ENCODE measurements at places on chromosomes 12 and 14.

DNA sequence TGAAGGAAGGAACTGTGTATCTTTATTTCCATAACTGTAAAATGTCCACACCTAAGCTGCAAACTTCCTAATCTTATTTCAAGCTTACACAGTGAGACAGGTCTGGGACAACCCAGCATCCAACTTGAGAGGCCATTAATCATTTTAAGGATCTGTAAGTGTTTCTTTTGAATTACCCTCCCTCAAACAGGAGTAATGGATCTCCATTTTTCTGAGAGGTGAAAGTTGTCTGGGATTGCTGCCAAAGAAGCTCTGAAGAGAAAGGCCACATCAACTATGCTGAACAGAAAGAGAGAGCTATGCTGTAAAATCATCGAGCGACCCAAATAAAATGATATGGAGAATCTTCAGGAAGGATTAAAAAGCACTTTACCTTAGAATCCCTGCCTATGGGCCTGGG is 131.7 kb upstream of the CPNE8 start:
- DNase-seq = no peak

- DNase-seq = no peak
These were observed 28.7 kb upstream of the PLD4 start for GRCh38 chr14:104895786-104896661.

DNA sequence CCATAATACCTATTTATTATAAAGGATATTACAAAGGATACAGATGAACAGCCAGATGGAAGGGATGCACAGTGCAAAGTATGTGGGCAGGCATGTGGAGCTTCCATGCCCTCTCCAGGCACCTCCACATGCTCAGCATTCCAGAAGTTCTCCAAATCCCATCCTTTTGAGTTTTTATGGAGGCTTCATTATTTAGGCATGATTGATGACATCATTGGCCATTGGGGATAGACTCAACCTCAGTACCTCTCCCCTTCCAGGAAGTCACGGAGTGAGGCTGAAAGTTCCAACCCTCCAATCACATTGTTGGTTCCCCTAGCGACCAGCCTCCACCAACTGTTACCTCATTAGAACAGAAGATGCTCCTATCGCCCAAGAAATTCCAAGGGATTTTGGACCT is 156.4 kb downstream of the ATP23 start:
- no peak for DNase-seq

- no peak for DNase-seq
These were observed 110.9 kb upstream of the PLXNC1 start for GRCh38 chr12:94037444-94037843.

DNA sequence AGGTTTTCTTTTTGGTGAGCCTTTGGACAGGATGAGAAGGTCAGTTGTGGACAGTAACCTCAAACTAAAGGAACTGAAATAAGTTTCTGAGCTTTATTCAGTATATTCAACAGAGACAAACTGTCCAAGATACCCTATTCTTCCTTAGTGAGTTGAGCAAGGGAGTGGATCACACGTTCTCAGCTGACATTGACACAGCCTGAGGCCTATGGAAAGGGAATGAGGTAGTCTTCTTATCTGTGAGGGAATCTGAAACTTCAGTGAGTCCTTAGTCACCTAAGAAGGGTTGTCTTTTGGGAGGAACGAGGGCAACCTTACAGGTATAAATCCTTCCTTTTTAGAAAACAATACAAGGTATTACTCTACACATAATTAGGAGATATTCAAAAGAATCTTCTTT is 5.0 kb upstream of the NUBPL start:
- no peak for DNase-seq

DNA sequence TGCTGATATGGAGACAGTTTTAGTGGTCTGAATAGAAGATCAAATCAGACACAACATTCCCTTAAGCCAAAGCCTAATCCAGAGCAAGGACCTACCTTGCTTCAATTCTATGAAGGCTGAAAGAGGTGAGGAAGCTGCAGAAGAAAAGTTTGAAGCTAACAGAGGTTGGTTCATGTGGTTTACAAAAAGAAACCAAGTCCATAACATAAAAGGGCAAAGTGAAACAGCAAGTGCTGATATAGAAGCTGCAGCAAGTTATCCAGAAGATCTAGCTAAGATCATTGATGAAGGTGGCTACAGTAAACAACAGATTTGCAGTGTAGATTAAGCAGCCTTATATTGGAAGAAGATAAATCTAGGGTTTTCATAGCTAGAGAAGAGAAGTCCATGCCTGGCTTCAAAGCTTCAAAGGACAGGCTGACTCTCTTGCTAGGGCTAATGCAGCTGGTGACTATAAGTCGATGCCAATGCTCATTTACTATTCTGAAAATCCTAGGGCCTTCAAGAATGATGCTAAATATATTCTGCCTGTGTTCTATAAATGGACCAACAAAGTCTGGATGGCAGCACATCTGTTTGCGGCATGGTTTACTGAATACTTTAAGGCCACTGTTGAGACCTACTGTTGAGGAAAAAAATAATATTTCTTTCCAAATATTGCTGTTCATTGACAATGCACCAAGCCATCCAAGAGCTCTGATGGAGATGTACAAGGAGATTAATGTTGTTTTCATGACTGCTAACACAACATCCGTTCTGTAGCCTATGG is 361.0 kb downstream of the DPF3 start:
- no peak for DNase-seq

- DNase-seq = no peak
These were observed 57.6 kb downstream of the POLR3B start for GRCh38 chr12:106415134-106415533.

GRCh38 chr12:846421-846820 is 94.0 kb downstream of the WNK1 start:
- no peak for DNase-seq

- DNase-seq = no peak
These were observed 15.1 kb upstream of the CLEC1A start for GRCh38 chr12:10113920-10114319.

DNA sequence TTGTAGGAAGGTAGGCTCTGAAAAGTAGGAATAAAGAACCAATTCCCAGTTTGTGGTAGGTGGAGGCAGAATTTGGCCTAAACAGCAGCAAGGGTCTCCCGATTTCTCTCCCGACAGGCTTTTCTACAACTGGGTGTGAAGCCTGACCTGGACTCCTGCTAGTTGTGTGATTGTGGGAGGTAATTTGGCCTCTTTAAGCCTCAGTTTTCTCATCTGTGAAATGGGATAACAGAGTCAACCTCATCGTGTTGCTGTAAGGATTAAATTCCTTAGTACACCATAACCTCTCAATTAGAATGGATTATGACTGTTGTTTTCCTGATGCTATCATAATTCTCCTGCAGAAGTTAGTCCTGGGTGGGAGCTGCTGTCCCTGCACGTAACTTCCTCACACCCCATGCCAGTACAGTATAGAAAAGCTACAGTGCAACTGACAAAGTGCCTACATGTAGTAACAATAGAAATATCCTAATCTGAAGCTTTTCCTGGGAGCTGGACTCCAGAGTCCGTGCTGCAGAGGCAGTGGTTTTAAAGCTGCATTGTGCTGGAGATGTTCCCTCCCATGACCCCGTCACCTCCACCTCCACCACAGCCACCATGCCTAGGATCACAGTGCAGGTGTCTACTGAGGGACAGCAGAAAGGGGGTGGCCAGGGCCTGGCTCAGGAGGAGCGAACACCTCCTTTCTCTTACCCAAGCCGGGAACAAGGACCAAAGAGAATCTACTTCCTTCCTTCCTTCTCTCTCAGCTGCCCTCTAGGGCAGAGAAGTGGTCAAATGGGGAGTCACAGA is 76.5 kb downstream of the FBXL14 start:
- no peak for DNase-seq

DNA sequence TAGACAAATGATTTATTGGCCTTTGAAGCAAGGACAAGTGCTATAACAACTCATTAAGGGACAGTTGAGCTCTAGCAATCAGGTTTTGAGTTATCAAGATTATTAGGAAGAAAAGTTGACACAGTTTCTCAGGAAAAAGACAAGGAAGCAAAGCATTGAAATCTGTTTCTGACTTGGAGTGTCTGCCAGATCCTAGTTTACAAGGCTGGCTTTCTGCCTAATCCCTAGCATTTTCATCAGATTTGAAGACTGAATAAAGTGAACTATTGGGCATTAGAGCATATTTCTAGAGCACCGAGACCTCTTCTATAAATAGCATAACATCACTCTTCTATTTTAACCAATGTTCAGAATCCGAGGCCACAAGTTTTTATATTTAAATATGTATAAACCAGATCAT is 7.0 kb downstream of the SYT1 start:
- DNase-seq = no peak

GRCh38 chr14:50272498-50272897 is 39.5 kb downstream of the L2HGDH start:
- no peak for DNase-seq

- no peak for DNase-seq
These were observed 303.4 kb downstream of the KCNC2 start for GRCh38 chr12:74906224-74906623.

DNA sequence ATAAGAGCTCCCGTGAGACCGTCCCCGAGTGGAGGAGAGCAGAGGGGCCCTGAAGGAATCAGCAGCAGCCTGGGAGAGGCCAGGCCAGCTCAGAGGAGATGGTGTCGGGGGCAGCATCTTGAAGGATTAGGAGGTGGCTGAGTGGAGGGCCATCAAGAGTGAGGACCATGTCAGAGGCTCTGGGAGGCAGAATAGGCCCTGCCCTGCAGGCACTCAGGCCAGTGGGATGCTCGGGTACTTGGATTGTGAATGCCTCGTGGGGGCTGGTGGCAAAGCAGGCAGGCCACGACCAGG is 47.7 kb downstream of the IL31 start:
- no peak for DNase-seq

- DNase-seq = no peak
These were observed 478.0 kb downstream of the NAV3 start for GRCh38 chr12:78308701-78309100.

- DNase-seq = no peak
These were observed 35.7 kb upstream of the NCOR2 start for GRCh38 chr12:124603100-124603541.

DNA sequence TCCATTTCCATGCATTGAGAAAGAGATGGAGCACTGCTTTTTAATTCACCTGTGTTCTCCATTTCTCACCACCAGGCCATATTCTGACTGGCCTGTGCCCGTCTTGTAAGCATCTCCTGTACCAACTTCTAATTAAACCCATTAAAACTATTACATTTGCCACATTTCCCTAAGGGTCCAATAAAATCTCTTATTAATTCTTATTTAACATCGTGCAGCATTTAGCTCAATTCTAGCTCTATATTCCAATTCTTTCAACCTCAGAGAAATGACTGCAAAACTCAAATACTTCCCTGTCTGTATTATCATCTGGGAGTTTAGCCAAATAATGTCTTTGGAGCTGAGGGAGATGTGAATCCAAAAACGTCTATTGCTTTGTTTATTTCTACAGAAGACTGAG is 495.4 kb upstream of the TMEM132C start:
- DNase-seq = no peak

DNA sequence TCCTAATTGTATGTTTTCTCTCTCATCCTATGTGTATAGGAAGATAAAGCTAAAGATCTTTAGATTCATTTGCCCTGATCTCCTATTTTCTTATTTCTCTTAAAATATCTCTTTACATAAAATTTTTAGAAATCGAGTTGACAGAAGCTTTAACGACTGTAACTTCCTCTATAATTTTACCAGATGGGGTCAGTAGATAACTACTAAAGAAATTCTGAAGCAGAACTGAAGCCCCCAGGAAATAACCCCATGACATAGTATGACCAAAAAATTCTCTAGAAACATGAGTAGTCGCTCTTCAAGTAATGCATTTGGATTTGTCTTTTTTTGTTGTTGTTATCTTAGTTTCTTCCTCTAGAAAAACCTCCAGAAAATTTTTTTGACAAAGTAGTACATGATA is 288.0 kb downstream of the ERC1 start:
- no peak for DNase-seq

DNA sequence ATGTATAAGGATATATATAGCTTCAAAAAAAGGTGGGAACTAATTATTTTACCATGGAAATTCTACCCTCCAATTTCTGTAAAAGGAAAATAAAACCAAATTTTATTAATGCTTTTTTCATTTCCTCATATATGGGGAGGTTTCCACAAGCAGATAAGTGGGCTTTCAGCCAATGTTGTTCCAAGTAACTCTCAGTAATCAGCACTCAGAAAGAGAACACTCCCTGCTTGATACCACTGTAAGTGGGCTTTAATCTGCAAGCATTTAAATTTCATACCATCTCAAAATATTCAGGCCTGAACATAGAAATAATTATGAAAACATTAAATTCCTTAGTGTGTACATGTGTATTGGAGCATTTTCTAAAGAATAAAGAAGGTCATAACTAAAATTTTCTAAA is 827.6 kb downstream of the C12orf50 start:
- no peak for DNase-seq

- DNase-seq = no peak
These were observed 129.6 kb upstream of the IGF1 start for GRCh38 chr12:102609996-102610395.

DNA sequence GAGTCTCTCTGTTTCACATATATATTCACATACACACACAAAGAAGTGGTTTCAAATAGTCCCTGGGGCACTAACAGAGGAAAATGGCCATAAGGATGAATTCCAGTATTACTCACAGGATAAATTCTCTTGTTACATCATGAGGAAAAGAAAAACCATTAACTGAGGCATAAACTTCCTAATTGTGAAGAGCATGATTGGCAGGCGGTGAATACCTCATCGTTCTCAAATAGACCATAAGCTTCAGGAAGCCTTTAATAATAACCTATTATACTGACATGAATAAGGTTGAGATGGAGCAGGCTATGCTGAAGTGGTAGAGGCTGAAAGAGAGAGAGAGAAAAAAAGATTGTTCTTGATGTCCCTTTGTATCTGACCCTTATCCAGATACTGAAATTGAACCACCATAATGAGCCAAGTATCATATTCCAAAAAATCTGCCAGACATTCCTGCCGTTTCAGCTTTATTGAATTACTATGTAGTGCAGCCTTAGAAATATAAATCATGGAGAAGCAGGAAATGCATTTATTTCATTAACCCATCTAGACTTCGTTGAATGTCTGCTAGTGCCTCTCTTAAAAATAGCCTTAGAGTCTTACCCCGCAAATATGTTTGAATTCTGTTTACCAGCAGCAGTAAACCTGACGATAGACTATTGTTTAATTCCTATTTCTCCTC is 86.8 kb downstream of the NUAK1 start:
- no peak for DNase-seq

DNA sequence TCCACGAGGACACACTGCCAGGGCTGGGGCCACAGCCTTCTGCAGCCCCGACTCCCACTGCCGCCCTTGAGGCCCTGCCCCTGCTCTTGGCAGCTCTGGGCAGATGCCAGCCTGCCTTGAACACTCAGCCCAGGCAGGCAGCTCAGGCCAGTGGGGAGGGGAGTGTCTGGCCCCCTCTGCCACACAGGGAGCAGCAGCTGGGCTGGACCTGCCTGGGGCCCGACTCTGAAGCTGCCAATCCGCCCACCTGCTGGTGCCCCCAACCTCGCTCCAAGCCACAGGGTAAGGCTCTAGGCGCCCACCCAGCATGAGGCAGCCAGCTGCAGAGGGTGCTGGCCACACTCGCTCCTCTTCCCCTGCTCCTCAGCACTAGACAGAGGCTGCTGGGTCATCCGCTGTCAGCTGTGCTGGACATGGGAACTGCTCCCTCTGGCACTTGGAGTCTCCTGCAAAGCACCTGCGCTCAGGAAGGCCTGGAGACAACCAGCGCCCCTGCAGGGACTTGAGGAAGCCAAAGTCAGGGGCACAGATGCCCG is 24.6 kb upstream of the NUDT14 start:
- no peak for DNase-seq

Data from activated naive CD4-positive, alpha-beta T cell (primary cell).